ENCODE measurements at places on chromosomes 2 and 18.
A peak's percentile ranks its signal among the peaks of the same experiment; 100 is the strongest.

DNA sequence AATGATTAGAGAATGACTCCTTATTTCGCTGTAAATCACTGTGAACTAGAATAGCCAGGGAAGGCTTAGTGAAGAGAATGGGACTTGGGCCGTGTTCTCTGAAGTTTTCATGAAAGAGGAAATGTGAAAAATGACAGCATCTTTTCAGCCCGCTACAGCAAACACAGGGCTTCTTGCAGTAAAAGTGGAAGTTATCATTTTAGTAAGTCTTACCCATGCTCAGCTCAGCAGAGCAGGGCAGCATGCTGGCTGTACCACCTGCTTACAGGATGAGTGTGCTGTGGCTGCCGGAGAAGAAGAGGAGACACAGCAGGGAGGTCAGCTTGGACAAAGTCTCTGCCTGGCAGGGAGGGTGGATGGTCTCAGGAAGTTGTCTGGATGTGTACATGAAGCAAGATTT, 300.7 kb upstream of the DLGAP1 start:
- no peak for DNase-seq

DNA sequence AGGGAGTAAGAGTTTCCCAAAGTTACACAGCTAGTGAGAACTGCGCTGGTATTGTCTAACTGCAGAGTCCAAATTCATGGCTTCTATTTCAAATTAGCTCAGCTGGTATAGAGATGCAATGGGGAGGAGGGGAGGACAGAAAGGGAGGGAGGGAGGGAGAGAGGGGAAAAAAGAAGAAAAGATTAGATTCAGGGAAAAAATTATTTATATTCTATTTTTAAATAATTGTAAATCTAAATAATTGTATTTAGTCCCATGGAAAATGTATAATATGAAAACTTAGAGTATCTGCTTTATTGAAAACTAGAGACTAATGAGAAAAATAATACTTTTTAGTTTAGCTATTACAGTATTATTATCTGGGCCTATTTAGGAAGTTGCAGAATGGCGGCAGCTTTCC, 37.3 kb upstream of the VIT start:
- no peak for DNase-seq

DNA sequence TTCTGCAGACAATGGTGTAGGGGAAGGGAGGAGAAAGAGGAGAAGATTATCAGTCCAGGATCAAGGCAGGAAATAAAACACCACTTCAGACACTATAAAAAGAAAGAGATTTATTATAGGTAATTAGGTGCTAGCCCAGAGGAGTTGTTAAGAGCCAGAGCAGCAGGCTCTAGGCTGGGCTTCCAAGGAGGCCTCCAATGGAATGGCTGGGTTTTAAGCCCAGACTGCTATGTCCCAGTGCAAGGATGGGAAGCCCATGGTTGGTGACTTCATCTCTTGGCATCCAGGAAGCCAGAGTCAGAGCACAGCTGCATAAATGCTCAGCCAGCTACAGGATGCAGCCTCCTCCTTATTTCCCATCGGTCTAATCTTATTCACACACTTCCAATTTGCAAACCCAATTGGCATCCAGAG, 95.6 kb downstream of the LAMA3 start:
- no peak for DNase-seq

- DNase-seq = no peak
Observed at GRCh38 chr2:217399291-217399690, 539.4 kb upstream of the TNP1 start.

DNA sequence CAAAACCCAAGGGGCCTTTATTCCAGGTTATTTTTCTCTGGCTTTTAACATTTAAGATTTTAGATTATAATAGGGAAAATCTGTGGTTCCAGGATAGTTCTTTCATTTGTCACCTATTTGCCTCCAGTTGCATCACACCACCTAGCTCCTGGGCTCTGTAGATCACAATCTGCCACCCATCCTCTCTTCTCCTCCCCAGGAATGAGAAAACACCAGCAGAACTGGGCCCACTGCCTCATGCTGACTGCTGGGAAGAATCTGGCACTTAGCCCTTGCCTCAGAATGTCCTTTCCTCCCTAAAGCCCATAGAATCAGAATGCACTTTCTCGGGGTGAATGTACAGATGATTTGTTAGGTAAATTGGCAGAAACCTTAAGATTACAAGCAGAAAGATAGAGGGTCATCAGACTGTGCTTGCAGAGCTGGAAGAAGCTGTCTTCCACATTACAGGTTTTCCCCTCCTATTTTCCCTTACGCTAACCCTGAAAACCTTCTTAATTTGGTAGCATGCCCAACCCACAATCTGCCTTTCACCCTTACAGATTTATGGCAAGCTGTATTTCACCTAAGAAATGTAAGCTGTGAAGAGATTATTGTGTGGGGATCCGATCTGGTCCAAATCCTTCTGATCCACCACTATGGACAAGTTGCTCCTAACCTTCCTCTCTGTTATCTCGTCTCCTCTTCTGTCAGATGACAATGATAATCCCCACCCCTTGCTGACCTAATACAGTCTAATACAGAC, 72.6 kb downstream of the LRRC30 start:
- no peak for DNase-seq

GRCh38 chr2:50949450-50950193, 82.3 kb downstream of the NRXN1 start:
- no peak for DNase-seq

GRCh38 chr18:22998344-22998743, 65.2 kb downstream of the RBBP8 start:
- DNase-seq = no peak

- no peak for DNase-seq
Observed at GRCh38 chr2:71922499-71923142, 225.0 kb downstream of the CYP26B1 start.

DNA sequence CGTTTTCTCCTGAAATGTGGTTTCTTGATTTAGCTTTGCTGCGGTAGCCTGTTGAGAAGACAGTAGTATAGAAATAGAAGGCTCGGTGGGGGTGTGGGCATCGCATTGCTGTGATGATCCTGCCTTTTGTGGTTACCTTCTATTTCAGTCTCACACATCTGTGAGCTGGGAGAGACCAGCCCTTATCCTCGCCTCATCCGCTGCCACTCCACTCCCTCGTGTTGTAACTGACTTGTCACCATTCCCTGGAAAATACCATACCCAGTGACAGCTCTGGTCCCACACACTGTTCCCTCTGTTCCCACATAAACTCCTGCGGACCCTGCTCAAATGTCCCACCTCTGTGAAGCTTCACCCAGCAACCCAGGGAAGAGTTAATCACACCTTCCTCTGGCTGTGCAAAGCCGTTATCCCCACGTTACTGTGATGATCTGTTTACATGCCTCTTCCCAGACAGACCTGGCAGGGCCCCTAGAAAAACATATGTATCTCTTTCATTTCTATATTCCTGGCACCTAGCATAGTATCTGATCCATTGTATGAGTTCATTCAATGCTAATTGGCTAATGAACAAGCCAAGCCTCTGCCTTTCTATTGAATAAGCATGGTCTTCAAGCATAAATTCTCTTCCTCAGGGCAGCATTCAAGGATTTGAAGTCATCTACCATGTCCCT, 114.6 kb downstream of the MAPK4 start:
- no peak for DNase-seq

DNA sequence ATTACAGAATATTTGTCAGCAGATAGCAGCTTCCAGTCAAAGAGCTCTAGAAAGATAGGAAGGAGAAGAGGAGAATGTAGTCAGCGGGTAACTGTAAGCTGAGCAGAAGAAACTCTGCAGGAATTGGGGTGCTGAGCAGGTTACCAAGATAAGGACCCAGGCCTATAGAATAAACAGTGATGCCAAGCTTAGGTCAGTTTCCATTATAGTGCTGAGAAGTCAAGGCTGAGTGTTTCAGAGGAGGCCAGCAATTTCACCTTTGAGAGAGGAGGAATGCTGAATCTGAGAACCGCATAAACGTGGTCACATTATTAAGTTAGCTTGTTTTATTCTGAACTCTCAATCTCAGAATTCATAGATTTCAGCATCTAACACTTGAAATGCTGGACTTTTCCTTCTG, 13.9 kb downstream of the NAB1 start:
- DNase-seq = no peak

GRCh38 chr2:15584767-15585469, 6.8 kb upstream of the DDX1 start:
- no peak for DNase-seq

- no peak for DNase-seq
Observed at GRCh38 chr2:145931781-145932395, 1412.0 kb upstream of the ZEB2 start.

DNA sequence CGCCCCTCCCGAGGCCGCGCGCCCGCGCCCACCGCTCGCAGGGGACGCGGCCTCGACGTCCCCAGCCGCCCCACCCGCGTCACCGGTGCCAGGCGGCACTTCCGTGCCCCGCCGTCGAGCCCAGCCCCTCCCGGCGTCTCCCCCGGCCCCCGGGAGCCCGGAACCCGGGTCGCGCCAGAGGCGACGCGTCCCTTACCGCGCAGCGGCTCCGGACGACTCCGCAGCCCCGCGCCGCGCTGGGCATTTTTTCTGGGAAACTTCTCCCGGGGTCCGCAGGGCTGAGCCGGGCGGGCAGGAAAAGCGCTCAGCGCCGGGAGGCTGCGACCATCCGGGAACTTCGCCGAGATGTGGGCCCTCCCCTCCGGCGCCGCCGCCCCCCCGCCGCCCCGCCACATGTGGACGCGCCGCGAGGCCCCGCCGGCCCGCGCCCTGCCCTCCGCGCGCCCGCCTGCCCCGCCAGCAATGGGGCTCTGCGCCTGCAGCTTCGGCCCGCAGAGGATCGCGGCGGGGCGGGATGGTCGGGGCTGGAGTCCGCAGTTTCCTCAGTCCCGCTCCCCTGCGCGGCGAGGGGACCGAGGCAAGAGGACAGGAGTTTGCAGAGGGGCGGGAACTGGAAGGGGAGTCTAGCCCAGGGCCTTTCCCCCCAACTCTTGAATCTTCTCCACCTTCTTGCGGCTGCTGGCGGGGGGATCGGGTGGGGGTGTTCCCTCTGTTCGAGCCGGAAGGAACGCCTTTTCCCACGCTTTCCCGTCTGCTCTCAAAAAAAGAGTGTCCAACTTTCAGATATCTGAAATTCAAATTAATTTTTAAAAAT, 81.5 kb downstream of the CHRNA1 start:
- peak; percentile 53 for DNase-seq

DNA sequence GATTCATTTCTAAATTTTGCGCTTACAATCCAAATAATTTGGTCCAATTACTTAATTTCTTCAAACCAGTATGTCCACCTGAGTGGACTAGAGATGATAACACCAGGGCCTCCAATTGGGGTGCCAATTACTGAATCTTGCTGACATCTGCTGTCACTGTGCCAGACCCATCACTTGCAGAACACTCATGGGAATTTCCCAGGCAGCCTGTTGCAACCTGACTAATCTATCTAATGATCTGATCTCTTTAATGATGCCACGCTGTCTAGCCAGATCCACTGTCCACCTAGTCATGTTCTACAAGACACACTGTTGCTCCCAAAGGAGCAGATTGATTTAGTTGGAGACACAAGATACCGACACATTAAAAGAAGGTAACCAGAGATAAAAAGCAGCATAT, 11.8 kb upstream of the LRP1B start:
- DNase-seq = no peak

GRCh38 chr2:219286436-219287115, 7.4 kb downstream of the DNAJB2 start:
- DNase-seq = no peak

DNA sequence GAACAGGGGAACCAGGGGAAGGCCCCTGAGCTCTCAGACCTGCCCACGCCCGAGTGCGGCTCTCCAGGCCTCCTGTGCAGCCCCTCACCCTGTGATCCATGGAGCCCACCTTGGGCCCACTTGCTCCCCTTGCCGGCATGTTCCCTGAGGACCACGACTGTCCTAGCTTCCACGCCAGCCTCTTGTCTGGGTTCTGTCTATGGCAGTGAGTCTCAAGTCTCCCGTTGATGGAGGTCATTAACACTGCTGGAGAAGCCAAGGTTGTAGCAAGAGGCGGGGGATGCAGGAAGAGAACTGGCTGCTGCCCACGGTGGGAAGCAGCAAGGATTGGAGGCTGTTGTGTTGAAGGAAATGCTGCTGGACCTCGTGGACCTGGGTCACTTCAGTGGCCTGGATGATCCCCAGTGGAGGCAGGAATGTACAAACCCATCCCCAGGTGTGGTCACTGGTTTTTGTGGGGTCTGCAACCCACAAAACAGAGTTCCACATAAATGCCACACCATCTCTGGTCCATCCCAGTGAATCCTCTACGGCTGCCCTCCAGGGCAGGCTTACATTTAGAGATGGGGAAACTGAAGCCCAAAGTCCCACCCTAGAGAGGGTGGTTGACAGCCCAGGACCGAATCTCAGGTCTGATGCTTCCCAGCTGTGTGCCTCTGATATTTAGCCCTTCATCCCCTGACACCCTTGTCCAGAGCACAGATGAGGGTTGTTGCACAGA, 150.3 kb downstream of the NDUFA10 start:
- no peak for DNase-seq

- DNase-seq = no peak
Observed at GRCh38 chr18:56319953-56320352, 318.4 kb downstream of the TXNL1 start.

DNA sequence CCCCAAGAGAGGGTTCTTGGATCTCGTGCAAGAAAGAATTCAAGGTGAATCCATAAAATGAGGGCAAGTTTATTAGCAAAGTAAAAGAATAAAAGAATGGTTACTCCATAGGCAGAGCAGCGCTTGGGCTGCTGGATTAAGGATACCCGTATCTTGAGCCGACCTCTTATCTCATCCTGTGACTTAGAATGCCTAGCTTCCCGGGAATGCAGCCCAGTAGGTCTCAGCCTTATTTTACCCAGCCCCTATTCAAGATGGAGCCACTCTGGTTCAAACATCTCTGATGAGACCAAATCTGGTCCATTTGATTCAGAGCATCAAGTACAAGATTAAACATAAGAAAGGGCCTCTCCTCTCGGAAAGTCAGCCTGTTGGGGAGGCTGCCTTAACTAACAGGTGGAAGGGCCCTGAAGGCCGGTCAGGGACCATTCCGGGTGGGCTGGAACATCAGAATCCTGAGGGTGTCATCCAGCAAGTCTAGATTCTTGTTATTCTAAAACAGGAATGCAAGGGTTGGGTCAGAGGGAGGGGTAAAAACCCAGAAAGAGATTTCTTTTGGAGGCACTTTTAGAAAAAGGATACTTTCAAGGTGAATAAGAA, 5.8 kb downstream of the PSD4 start:
- DNase-seq = no peak

- DNase-seq = no peak
Observed at GRCh38 chr2:240895656-240896388, at the start of gene MAB21L4. TSS of gene MAB21L4 (minus strand) at chr2:240896156. CDS start at chr2:240895997, 159 bp downstream.

All from T-helper 2 cell (primary cell).